Right hindlimb (tissue), 1 donor: ENCODE measurements at places on chromosomes 4 and X.
A peak's percentile ranks its signal among the peaks of the same experiment; 100 is the strongest.

- DNase-seq = peak; percentile 90
Observed at GRCh38 chrX:105822138-105823091, at the start of gene NRK. NRK (plus strand) TSS chrX:105822539; CDS start chrX:105822846, 307 bp downstream.

DNA sequence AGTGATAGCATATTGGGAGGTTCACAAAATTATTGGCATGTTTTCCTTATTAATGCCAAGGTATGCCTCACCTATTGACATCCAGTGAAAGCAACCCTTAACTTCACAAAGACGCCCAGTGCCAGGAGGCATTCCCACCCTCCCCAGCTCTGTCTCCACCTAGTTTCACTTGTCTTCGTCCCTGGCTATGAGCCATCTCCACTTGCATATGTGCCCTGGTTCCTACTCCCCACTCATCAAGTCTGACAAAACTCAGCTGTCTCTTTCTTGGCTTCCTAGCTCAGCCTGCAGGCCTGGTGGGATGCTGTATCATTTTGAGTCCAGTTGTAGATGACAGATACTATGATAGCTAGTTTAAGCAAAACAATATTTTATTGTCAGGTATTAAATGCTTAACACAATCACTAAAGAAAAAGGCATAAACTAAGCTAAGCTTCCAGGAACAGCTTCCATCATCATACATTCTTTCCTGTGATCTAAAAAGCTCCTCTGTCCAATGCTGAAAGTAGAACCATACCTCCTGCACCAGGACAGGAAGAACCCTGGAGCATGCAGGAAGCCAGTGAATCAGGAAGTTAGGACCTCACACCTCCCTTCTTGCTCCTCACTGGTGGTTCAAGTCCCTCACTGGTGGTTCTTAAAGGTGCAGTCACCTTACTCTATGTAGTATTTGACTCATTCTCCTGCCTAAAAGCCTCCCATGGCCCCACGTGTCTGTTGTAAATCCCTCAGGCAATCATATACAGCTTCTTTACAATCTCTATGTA, 410.3 kb upstream of the RASGEF1B start:
- no peak for DNase-seq

GRCh38 chr4:120327276-120327675, 260.6 kb upstream of the MAD2L1 start:
- no peak for DNase-seq

- no peak for DNase-seq
Observed at GRCh38 chrX:118360429-118361125, 14.7 kb downstream of the WDR44 start.

GRCh38 chr4:161273607-161274006, 890.2 kb downstream of the FSTL5 start:
- no peak for DNase-seq

DNA sequence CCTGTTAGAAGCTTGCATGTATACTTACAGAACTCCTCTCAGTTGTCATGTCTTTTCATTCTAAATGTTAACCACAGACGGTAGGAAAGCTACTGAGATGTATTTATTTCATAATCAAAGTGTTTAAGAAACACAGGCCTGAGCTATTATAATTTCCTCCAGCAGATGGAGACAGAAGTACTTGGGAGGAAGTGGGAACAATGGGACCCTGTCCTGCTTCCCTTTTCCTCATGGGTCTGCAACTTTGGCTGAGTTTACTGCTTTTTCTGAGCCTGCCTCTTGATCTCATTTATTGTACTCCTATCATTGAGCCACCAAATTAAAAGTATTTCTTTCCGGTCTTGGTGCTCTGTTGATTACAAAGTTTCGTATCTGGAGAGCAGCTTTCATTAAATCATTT, 67.7 kb upstream of the SPANXN2 start:
- no peak for DNase-seq
